GM23338 (cell line): ENCODE measurements at places on chromosomes 6 and 20. TPM values are rescaled to one million over a fixed set of nuclear protein-coding genes. Genes with fewer than 3 reads are reported as not detected.
A peak's percentile ranks its signal among the peaks of the same experiment; 100 is the strongest.

PHF1 gene
- 33.2 and 46.7 TPM in 2 replicates for total RNA-seq

TRIM10 gene
- 0.31 TPM in 1 of 2 replicates, not detected in the other for total RNA-seq

HLA-DPA1 gene
- total RNA-seq: 6.6 and 6.9 TPM in 2 replicates

DEFB132 gene
- total RNA-seq: not detected in 2 replicates

TCF21 gene
- total RNA-seq: 0.08 and 0.17 TPM in 2 replicates

SUMO4 gene
- total RNA-seq: 0.74 and 1.9 TPM in 2 replicates

RPS6KA2 gene
- 25.3 and 25.6 TPM in 2 replicates for total RNA-seq

POPDC3 gene
- 5.1 TPM in 2 replicates for total RNA-seq

STMND1 gene
- total RNA-seq: 0.80 TPM in 1 of 2 replicates, not detected in the other

DNA sequence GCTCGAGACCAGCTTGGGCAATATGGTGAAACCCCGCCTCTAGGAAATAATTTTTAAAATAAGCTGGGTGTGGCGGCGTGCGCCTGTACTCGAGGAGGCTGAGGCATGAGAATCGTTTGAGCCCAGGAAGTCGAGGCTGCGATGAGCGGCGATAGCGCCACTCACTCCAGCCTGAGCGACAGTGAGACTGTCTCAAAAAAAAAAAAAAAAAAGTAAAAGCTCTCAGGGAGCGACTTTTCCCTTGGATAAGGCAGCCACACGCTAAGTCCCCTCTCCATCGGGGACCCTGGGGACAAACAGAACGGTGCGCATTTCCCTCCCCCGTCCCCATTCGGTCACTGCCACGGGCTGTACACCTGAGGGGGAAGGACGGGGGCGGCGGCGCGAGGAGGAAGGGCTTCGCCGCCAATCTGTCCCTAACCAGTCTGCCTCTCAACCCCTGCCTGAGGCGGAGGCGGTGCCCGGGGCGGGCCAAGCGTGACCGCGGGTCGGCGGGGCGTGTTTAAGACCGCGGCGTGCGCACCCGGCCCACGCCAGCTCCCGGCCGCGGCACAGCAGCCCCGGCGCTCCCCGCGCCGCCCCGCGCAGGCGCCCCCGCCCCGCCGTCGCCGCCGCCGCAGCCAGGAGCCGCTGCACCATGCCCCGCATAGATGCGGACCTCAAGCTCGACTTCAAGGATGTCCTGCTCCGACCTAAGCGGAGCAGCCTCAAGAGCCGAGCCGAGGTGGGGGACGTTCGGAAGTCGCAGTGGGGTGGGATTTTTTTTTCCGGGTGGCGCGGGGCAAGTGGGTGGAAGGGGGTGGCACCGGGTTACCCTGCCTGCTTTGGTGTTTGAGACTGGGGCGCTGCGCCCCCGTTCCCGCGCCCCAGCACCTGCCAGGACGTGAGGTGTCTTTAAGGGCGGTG is at the start of gene GMPR:
Gene GMPR, plus strand, starts transcription at position 531 of the 906 bp plus-strand sequence. Its CDS starts 107 bp downstream, at position 638.
- DNase-seq: peak; percentile 60

DNA sequence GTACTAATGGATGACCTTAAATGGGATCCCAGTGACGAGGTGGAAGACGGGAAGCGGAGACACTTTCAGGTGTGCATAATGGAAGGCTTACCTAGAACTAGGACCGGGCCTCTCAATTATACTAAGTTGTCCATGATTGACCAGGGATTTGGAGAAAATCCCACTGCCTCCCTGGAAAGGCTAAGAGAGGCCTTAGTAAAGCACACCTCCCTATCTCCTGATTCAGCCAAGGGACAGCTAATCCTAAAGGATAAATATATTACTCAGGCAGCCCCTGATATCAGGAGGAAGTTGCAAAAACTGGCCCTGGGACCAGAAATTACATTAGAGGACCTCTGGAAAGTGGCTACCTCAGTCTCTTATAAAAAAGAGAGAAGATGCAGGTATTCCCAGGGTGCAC is 93.2 kb downstream of the JARID2 start:
- DNase-seq: no peak

DNA sequence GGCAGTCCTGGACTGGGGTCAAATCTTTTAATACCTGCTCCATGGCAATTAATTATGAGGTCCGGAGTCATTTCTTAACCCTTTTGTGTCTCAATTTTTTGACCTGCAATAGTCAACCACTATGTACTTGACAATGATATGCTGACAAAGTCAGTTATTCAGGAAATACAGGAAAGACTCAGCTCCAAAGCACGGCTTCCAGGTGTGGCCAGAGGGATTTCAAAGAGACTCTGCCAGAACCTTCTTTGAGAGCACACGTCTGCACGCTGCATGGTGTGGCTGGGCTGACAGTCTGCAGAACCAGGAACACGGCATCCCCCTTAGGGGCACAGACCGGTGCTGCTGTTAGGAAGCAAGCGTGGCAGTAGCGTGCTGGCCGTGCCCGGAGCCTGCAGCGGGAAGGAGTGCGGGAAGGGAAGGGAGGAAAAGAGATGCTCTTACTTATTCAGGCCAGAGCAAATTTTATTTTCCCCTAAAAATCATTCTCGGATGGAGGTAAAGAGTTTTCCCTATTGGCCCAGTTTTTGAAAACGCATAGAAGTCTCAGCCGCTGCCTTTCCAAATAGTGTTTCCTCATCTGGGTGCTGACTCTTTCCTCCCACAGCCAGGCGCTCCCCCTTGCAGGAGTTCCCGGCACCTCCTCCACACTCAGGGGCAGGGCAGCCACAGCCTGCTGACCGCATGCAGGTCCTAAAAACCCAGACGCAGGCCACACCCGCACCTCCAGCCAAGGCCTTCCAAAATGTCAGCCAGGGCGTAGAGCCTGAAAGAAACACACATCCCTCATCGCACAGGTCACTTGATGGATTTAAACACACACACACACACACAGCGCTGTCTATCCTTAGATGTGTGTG is 187.4 kb upstream of the SNX9 start:
- DNase-seq: peak; percentile 34

- no peak for DNase-seq
Observed at GRCh38 chr20:10711903-10712451, 38.2 kb upstream of the JAG1 start.

DNA sequence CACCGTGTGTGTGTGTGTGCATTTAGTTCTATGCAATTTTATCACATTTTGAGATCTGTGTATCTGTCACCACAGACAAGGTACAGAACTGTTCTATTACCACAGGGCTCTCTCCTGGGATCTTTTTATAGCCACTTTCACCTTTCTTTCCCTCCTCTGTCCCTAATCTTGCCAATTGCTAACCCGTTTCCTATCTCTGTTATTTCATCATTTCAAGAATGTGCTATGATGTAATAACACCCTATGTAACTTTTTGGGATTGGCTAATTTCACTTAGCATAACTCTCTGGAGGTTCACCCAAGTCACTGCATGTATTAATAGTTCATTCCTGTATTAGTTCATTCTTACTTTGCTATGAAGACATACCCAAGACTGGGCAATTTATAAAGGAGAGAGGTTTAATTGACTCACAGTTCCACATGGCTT is 657.7 kb downstream of the QKI start:
- DNase-seq: no peak

- DNase-seq: no peak
Observed at GRCh38 chr6:134621858-134622257, 303.9 kb upstream of the SGK1 start.

- DNase-seq: no peak
Observed at GRCh38 chr6:109308018-109308492, 74.2 kb downstream of the CD164 start.

- peak; percentile 2 for DNase-seq
Observed at GRCh38 chr20:10014431-10014830, 20.4 kb upstream of the ANKEF1 start.

- DNase-seq: peak; percentile 26
Observed at GRCh38 chr20:58054780-58055373, 173.6 kb downstream of the ANKRD60 start.

- no peak for DNase-seq
Observed at GRCh38 chr6:169935861-169936260, 184.4 kb downstream of the ERMARD start.

GRCh38 chr6:151101161-151101815 is 138.5 kb upstream of the AKAP12 start:
- DNase-seq: no peak

DNA sequence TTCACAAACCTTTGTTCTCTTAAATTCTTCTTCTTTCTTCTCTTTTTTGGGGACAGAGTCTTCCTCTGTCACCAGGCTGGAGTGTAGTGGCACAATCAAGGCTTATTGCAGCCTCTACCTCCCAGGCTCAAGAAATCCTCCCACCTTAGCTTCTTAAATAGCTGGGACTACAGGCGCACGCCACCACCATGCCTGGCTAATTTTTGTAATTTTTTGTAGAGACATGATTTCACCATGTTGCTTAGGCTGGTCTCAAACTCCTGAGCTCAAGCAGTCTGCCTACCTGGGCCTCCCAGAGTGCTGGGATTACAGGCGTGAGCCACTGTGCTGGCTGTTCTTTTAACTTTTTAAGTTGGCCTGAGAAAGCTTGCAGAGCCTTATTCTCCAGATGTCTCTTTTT is 48.0 kb downstream of the NCOA3 start:
- DNase-seq: no peak
